ENCODE measurements at places on chromosomes 7 and 10. TPM values are rescaled to one million over a fixed set of nuclear protein-coding genes. Genes with fewer than 3 reads are reported as not detected.

DNA sequence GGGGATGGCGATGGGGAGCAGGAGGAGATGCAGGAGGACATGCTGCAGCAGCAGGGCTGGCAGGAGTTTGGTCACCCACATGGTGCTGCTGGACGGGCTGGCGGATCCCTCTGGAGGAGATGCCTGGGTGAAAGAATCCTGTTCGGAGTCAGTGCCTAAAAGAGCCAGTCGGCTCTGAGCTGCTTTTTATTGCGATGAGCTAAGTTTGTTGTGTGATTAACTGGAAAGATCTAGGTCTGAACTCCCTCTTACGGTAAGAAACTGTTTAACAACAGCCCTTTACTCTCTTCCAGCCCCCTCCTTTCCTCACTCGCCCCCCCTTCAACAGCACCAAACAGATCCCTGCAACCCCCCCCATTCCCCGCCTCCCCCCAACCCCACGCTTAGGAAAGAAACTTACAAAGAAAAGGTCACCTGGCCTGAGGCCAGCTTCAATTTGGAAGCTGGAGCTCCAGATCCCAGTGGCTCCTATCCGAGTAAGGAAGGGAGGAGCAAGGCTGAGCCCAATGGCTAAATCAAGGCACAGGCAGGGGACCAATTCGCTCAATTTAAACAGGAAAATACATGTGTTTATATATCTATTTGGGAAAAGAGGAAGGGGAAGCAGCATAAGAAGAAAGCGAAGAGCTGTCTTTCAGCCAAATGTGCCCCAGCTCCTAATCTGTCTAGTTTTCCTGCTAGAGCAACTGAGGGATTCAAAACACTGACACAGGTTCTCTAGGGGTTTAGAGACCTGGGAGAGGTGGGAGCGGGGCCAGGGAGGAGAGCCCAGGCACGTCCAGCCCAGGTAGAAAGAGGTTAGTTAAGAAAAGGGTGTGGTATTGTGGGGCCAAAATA lies at the start of gene HGF:
Gene HGF, minus strand, starts transcription at position 157 of the 837 bp plus-strand sequence. Its CDS starts 76 bp downstream, at position 81.
- no peak for ATAC-seq

DNA sequence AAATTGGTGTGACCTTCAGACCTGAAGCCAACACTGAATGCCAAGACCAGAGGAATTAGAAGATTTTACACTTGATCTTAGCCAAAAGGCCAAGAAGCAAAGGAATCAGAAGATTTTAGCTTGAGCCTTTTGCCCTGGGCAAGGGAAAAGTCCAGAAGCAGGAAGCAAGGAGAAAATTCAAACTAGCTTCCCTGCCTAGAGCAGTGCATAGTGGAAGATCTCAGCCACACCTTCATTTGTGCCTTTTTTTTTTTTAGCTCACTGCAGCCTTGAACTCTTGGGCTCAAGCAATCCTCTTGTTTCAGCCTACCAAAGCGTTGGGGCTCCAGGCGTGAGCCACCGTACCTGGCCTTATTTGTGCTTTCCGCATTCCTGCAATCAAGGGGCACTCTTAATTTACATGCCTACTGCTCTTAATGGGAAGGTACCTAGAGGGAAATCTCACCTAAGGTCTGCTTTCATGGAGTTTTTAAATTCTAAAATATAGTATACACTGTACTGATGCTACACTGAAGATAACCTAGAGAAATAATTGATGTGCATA lies 8.3 kb upstream of the PIP4K2A start:
- no peak for ATAC-seq

AQP1 gene
- total RNA-seq: 0.08 TPM

IL15RA gene
- 28.2 TPM for total RNA-seq

PTF1A gene
- total RNA-seq: not detected

- ATAC-seq: no peak
Observed at GRCh38 chr10:74419958-74420375, 268.9 kb downstream of the ADK start.

PIK3CG gene
- 25.7 TPM for total RNA-seq

DLX5 gene
- total RNA-seq: not detected

- no peak for ATAC-seq
Observed at GRCh38 chr7:119783799-119784198, 489.2 kb upstream of the KCND2 start.

- ATAC-seq: no peak
Observed at GRCh38 chr7:43823941-43824340, 45.4 kb downstream of the MRPS24 start.

GRCh38 chr7:84916161-84916560 lies 270.7 kb downstream of the SEMA3D start:
- ATAC-seq: no peak

DNA sequence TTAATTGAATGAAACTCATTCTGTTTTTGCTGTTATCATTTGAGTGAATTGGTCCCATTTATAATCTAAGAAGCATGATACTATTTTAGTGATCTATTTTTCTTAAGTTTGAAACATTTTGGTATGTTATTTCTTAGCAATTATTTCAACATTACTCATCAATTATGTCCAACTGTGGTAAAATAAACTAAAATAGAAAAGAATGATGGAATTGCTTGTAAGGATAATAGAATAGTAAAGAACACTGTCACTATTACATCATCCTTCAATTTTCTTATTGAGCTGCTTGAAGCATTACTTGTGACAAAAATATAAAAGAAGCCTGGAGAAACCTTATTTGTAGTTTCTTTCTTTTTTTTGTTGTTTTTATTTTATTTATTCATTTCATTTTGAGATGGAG lies 42.4 kb downstream of the ZNF487 start:
- ATAC-seq: no peak

GRCh38 chr7:92121681-92122080 lies 12.6 kb downstream of the CYP51A1 start:
- ATAC-seq: no peak

GRCh38 chr10:69426376-69426727 lies 9.6 kb upstream of the TACR2 start:
- no peak for ATAC-seq

- no peak for ATAC-seq
Observed at GRCh38 chr10:27068217-27068891, 31.9 kb downstream of the ANKRD26 start.

DNA sequence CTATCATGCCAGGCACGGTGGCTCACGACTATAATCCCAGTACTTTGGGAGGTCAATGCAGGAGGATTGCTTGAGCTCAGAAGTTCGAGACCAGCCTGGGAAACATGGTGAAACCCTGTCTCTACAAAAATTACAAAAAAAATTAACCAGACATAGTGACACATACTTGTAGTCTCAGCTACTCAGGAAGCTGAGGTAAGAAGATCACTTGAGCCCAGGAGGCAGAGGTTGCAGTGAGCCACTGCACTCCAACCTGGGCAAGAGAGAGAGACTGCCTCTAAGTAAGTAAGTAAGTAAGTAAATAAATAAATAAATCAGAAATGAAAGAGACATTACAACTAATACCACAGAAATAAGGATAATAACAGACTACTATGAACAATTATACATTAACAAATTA lies 36.2 kb downstream of the PDLIM1 start:
- ATAC-seq: no peak

DNA sequence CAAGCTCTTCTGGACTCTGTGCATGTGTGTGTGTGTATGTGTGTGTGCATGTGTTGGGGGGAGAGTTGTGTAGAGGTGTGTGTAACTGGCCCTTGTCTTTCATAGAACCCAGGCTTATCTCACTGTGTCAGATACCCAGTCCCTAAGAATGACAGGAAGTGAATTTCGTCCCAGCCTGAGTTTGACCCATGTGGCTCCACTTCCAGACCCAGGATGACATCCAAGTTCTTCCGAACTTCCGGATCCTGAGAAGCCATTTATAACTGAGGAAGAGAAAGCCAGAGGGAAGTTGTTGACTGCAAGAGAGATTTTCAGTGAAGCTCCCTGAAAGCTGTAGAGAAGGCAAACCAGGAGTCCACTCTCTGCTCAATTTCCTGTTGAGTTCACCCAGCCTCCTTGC lies 53.2 kb downstream of the ADRB1 start:
- ATAC-seq: no peak

DNA sequence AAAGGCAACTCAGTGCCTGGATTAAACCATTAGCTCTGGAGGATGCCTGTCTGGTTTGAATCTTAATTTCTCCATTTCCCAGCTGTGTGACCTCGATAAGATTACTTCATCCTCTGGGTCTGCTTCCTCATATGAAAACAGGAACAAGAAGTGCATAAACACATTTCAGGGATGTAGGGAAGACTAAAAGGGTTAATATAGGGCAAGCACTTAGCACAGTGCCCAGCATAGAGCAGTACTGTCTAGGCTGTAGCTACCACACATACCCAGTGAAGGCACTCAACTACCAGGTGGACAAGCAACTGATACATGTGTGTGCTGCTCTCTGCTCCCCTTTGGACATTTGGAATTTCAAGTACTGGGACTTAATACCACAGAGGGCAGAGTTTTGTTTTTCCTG lies 85.4 kb downstream of the KCNMA1 start:
- ATAC-seq: no peak

SLC16A12 gene
- not detected for total RNA-seq

CAMK2B gene
- total RNA-seq: 1.0 TPM

DNA sequence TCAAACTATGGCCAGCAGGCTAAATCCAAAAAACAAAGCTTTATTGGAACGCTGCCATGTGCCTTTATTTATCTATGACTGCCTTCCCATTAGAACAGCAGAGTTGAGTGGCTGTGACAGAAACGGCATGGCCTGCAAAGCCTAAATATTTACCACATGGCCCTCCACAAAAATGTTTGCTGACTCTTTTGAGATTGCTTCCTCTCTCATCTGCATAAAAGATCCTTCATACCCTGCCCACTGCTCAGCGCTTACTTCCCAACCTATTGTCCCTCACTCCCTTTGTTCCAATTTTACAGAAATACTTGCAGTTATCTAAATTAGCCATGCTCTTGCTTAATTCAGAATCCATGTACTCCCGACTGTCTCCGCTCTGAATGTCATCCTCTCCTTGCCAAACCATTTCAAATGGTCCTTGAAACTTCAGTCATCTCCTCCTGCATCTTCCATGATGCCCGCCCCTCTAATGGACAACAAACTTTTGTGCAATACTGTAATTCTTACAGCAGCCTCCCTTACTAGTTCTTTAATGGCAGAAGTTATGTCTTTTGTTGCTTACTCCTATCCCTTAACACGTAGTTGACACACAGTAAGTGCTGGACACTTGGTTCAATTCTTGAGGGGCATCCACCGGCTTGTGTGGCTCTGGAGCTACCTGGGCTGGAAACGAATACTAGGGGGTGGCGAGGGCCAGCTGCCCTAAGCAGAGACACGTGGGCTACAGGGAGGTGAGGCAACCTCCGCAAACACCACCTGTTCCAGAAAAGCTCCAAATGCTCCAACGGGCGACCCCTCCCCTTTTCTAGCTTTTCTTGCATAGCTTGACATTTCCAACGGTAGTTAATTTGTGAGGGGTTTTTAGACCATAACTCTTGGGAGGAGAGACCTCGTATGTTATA lies 832 bp downstream of the XRCC2 start:
- ATAC-seq: no peak

DNA sequence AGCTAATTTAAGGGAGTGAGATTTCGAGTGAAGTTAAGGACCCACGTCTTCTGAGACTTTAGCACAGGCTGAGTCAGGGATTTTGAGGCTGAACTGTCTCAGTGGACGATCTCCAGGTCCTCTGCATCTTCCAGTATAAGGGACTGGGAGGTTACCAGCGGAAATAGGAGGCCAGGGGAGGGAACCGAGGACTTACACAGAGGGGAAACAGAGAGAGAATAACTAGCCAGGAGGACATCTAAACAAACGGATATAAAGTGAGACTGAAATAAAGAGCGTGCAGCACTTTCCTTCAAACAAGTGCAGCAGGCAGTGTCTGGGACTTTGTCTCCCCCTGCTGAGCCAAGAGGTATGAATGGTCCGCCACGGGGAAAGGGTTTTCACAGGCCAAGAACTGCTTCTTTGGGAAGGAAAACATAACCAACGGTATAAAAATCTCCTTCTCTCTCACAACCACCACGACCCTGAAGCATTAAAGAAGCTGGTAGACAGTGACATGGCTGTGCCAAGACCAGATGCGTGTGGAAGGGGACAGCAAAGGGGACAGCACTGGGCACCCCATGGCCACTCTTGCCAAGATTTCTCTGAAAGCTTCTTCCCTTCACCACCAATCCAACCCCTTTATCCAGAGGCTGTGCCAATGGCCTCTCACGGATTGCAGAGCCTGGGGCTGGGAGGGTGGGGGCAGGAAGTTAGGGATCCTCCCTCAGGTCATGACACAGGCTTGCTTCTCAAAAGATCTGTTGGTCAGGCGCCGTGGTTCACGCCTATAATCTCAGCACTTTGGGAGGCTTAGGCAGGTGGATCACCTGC lies 72.0 kb downstream of the SLC37A3 start:
- peak; percentile 89 for ATAC-seq

- no peak for ATAC-seq
Observed at GRCh38 chr7:83339907-83340306, 177.2 kb upstream of the PCLO start.

- ATAC-seq: no peak
Observed at GRCh38 chr7:150838965-150839650, 13.2 kb upstream of the AOC1 start.

AIFM2 gene
- total RNA-seq: 11.3 TPM

GTPBP10 gene
- total RNA-seq: 30.4 TPM

GRCh38 chr10:49613882-49614241 lies at the start of gene CHAT:
CHAT (plus strand) TSS chr10:49614037; CDS start chr10:49614190, 153 bp downstream.
- no peak for ATAC-seq

DNAJB6 gene
- total RNA-seq: 113 TPM

DNA sequence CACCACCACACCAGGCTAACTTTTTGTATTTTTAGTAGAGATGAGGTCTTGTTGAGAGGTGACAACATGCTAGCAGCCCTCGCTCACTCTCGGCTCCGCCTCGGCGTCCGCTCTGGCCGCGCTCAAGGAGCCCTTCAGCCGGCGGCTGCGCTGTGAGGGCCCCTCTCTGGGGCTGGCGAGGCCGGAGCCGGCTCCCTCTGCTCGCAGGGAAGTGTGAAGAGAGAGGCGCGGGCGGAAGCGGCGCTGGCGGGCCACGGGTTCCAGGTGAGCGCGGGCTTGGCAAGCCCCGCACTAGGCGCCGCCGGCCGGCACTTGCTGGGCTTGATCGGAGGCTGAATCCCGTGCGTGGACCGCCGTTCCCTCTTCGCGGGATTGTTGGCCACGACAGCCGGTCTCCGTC lies 83.0 kb downstream of the EEPD1 start:
- no peak for ATAC-seq

ASB13 gene
- 6.8 TPM for total RNA-seq

GRCh38 chr7:70647801-70648498 lies 484.0 kb upstream of the GALNT17 start:
- peak; percentile 95 for ATAC-seq

DNA sequence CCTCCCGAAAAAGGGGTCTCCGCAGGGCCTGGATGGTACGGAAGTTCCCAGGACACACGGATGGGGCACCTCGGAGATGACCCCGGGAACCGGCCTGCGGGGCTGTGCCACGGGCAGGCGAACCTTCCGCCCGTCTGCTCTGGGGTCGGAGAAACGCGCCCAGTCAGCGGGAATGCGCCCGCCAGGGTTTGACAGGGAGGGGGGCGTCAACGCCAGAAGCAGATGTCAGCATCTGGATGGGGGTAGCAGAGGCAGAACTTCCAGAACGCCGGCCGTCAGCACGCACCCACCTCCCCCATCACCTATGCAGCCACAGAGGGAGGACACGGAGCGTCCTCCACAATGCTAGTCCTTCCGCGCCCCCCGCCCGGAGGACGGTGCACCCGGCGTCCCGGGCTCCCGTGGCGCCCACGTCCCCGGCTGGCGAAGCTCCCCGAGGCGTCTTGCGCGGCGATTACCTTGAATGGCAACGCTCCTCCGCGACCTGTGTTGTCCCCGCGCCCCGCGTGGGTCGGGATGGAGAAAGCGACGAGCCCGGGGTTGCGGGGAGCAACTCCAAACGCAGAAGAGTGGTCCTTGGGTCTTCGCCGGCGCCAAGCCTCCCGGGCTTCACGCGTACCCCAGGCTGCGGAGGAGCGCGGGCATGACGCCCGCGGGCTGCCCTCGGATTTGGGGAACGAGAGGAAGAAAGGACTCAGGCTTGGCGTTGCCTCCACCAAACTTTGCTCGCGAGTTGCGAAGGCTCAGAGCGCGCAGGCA lies 561 bp downstream of the FGFR2 start:
- no peak for ATAC-seq
